NCI-H1930 (cell line): ENCODE measurements at places on chromosomes 3 and 15.

GRCh38 chr15:84079885-84080777, 155.4 kb upstream of the GOLGA6L4 start:
- DNase-seq: peak; percentile 34

DNA sequence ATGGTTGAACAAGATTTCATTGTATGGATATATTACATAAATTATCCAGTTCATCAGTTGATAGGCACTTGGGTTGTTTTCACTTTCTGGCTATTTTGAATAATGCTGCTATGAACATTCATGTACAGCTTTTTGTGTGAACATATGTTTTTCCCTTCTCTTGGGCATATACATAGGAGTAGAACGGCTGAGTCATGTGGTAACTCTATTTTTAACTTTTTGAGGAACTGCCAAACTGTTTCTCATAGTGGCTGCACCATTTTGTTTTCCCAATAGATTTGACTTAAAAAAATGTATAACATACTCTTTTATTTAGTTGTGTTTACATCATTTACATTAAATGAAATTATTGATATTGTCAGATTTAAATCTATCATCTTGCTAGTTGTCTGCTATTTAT, 28.8 kb upstream of the RFX7 start:
- no peak for DNase-seq

DNA sequence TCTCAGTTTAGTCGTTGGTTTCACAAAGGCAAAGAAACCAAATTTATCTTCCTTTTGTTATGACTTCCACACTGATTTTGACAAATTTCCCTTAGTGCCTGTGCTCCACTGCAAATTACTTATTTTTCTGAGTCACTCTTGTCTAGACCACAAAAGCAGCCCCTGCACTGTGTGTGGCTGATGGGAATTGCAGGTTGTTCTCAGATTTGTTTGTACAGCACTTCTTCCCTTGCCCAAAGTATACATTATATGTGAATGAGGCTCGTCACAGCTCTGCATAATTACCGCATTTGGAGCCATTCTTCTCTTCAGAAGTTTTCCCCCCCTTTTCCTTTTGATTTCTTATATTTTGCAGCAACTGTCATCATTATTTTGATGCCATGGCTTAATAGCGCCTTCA, 354.2 kb upstream of the IL12A start:
- no peak for DNase-seq

DNA sequence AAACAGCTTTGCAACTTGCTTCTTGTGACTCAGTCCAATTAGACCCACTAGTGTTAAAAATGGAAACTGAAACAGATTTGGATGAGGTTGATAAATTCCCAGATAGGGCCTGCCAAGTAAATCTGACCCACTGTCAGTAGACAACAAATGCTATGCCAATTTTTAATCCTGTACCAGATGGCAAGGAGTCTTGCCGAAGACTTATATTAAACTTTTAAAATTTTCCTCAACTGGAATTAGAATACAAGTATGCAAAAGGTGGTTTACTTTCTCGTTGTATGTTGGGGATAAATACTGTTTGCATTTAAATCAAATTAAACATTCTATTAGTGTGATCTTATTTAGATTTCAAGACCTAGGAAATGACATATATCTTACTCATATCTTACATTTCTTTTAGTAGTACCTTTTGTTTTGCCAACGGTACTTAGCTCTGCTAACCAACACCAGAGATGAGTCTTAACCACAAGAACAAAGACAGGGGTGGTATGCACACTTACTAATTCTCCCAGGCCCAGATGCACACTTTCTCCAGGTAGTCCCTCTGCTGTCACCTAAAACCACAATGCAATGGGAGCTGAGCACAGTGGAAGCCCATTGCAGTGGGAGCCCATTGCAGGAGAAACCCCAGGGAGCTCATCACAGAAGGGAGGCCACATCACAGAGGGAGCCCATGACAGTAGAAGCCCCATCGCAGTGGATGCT, 77.8 kb downstream of the WWTR1 start:
- no peak for DNase-seq

GRCh38 chr3:31353166-31353565, 179.6 kb upstream of the STT3B start:
- DNase-seq: no peak

DNA sequence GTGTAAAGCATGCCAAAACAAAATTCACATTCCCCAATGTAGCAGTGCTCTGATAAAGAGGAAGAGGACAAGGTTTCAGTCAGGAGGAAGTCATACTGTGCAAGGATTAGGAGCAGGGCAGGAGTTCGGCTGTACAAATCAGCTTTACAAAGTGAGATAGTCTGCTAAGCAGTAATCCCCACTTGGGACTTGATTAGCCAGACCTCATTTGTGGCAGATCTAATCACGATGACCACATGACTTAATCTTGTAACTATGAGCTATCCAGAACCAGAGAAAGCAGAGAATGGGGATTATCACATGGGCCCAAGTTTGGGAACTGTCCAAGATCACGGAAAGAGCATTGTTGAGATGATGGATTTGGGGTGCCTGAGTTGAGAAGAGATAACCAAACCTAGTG, 7.8 kb downstream of the DCBLD2 start:
- DNase-seq: no peak
